ENCODE measurements at places on chromosomes 4 and X. TPM values are rescaled to one million over a fixed set of nuclear protein-coding genes. Genes with fewer than 3 reads are reported as not detected.

Gene ZCCHC18
- total RNA-seq = 1.6 TPM

GRCh38 chrX:121032531-121032930 lies 14.9 kb upstream of the GLUD2 start:
- H3K27me3 ChIP-seq = no peaks in the 10 kb centered on the region
- DNase-seq = no peak
- no peak overlapping the region for H3K4me3 ChIP-seq

DNA sequence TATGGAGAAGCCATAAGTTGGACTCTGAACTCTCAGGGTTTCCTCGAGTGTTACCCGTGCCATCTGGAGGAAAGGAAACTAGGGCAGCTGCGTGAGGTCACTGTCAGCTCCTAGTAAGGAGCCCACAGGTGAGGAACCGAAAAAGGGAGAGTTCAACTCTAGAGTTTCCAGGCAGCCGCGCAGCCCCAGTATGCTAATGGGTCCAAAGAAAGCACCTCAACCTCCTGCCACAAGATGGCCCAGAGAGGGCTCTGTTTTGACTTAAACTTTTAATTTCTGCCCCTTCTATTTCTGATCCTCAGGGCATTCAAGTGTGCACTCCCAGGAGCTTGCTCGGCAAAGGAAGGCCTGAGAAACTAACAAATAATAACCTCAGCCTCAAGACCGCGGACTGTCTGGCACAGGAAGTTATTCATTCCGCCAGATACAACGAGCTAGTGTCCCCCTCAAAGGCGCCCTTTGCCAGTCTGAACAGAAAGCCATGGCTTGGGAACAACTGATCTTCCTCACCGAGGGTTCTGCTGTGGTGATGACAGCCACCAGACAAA lies 13.9 kb downstream of the SCARB2 start:
- H3K27me3 ChIP-seq = no peaks in the 10 kb centered on the region
- H3K4me1 ChIP-seq = peaks cover 9% of the 10 kb centered on the region
- peaks cover 2% of the 10 kb centered on the region for H3K36me3 ChIP-seq
- DNase-seq = no peak

DNA sequence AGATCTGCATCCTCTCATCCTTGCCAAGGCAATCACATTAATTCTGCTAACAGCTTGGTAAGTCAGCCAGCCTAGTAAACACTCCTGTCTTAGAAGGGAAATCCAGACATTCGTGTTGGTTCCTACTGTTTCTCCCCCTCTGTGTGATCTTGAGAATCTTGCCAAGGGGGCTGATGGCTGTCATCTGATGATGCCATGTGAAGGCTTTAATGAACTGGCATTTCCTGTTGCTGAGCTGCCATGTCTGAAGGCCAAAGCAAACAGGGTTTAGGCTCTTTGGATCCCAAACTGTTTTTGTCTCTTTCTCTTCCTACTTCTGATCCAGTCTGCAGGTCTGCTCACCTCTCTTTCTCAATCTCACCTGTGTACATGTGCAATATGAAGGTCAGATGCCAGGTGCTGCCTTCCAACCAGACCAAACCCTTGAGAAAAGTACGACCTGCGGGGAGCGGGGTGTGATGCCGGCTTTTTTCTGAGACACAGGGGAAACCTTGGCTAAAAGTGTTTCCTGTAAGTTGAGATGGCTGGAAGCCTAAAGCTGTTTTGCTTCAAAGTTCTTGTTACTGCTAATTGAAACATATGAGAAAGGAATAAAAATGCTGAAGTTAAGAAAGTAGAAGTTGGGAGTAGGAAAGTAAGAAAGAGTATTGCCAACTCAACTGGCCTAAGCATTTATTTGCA lies 532.9 kb downstream of the ANKRD50 start:
- no peaks in the 10 kb centered on the region for H3K36me3 ChIP-seq
- DNase-seq = no peak
- H3K4me1 ChIP-seq = no peaks in the 10 kb centered on the region

DNA sequence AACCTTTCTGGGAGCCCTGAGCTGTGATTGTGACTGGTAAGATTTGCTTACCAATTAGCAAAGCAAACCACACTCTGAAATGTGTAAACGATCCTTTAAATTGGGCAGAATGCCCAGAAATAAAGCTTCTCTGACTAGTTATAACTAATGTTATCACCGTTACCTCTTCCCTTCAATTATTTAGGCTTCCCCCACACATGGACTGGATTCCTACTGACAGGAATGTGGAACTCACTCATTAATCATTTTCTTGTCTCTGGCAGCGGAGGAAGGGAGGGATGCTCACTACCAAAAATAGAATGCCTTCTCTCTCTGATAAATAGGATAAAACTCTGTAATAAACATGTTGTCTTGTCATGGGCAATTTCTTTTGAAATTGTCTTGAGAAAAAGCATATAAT lies 25.3 kb upstream of the NWD2 start:
- H3K4me1 ChIP-seq = no peaks in the 10 kb centered on the region
- H3K4me3 ChIP-seq = no peak overlapping the region
- no peaks in the 10 kb centered on the region for H3K27me3 ChIP-seq
- H3K36me3 ChIP-seq = no peaks in the 10 kb centered on the region

DNA sequence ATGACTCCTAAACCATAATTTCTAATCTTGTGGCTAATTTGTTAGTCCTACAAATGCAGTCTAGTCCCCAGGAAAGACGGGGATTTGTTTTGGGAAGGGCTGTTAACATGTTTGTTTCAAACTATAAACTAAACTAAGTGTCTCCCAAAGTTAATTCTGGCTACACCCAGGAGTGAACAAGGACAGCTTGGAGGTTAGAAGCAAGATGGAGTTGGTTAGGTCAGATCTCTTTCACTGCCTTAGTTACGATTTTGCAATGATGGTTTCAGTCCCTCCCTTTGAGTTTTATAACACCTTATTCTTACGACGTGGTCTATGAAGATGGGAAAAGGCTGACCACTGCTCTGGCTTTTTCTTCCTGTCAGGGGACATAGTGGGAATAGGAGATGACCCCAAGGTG lies 27.0 kb upstream of the IL2 start:
- H3K4me1 ChIP-seq = no peaks in the 10 kb centered on the region
- H3K36me3 ChIP-seq = no peaks in the 10 kb centered on the region
- no peaks in the 10 kb centered on the region for H3K27me3 ChIP-seq
- no peak overlapping the region for H3K27ac ChIP-seq

DNA sequence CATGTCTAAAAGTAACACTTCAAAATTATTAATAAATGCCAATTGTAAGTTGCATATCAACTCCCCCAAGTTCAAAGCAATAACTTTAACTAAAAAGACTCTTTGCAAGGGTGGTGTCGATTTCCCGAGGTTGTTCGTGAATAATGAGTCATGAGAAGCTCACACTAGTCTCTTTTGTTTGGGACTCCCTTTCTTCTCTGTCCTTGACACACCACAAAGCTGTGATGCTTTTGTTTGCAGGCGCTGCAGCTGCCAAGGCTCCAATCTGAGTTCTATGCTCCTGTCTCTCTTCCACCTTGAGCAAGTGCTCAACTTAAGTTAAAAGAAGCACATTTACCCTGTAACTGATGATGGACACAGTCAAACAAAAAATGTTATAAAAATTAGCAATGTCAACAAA lies 65.9 kb downstream of the FAT1 start:
- H3K36me3 ChIP-seq = no peaks in the 10 kb centered on the region
- DNase-seq = no peak
- no peak overlapping the region for H3K4me3 ChIP-seq
- no peak overlapping the region for H3K27ac ChIP-seq
- H3K4me1 ChIP-seq = peaks cover 1% of the 10 kb centered on the region
- H3K27me3 ChIP-seq = no peaks in the 10 kb centered on the region
